Hematopoietic multipotent progenitor cell treated with erythropoietin and hydrocortisone succinate and interleukin-3 and kit ligand, for 15 days (in vitro differentiated cells): ENCODE measurements at places on chromosomes 2 and 18.

GRCh38 chr2:152344579-152345195 lies 9.7 kb downstream of the FMNL2 start:
- DNase-seq, result no peak

GRCh38 chr2:164281896-164282295 lies 339.4 kb downstream of the GRB14 start:
- no peak for DNase-seq

DNA sequence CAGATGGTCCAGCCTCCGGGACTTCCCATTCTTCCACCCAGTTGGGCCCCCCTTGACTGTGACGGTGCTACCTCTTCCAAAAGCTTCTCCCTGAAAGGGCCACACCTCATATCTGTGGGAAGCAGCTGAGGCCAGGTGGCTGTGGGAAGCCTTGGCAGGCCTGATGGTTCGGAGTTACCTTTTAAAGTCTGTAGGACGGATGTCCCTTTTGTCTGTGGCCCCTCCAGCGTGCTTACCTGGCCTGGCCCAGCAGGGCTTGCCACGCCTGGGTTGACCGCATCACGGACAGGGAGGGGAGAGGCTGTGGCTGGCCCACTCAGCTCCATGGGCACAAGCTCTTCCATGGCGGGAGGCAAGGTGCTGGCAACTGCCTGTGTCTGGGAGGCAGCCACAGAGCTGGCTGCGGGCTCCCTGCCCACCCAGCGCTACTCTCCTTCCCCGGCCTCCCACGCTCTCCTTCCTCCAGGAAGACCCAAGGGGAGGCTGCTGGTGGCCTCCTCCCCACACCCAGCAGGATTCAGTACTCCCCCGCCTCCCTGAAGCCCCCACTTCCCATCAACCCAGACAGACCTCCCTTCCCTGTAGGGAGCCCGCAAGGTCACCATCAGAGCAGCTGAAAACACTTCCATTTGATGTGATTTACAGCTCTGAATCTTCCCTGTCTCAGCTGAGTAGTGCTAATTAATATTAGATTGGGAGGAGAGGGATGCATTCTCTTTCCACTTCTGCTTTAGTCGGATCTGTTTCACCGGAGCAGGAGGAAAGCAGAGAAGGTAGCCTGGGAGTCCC lies 52.8 kb downstream of the EDAR start:
- no peak for DNase-seq

GRCh38 chr2:32838949-32839348 lies 107.8 kb upstream of the LTBP1 start:
- no peak for DNase-seq

DNA sequence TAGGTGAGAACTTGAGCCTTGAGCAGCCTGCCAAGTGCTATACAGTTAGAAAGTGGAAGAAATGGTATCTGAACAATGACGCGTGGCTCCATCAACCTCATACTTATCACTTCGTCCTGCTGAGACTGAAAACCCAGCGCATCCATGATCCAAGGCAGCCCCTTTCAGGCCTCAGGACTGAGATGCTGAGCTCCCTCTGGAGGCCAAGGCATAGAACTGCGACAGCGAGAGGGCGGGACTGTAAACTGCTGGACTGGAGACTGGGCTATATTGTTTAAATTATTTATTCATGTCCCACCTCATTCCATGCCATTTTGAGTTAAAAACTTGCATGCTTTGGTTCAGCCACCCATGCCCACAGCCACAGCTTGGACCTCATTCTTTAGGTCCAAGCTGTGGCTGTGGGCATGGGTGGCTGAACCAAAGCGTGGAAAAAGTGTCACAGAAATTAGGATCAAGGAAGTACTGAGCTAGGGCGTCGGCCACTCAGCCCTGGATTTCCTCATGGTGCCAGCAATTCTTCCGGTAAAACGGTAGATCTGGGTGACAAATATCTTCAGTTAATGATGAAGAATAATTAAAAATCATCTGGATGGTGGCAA lies 195.5 kb downstream of the L3MBTL4 start:
- peak; percentile 3 for DNase-seq

DNA sequence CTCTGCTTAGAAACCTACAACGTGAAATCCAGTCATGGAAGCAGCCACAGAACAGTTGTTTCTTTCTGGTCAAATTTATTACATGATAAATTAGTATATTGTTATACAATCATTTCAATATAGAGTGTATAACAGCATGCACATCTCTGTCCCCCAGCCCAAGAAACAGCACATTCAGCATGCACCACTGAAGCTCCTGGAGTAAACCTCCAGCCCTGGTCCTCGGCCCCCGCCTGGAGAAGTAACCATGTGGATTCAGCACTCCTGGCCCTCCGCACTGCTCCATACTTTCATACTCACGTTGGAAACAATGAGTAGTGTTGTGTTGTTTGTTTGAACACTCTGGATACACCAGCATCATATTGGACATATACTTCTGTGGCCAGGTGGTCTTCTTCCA lies 15.3 kb upstream of the ID2 start:
- DNase-seq, result no peak

- no peak for DNase-seq
Measured at GRCh38 chr2:173048522-173048896, 27.1 kb upstream of the MAP3K20 start.

- no peak for DNase-seq
Measured at GRCh38 chr2:35408320-35408719, 947.3 kb upstream of the CRIM1 start.

- no peak for DNase-seq
Measured at GRCh38 chr18:77918730-77919129, 669.1 kb downstream of the GALR1 start.

- DNase-seq, result no peak
Measured at GRCh38 chr2:171602352-171602751, 80.1 kb downstream of the CYBRD1 start.

- DNase-seq, result no peak
Measured at GRCh38 chr18:75049455-75049789, 159.5 kb downstream of the PTGR3 start.

DNA sequence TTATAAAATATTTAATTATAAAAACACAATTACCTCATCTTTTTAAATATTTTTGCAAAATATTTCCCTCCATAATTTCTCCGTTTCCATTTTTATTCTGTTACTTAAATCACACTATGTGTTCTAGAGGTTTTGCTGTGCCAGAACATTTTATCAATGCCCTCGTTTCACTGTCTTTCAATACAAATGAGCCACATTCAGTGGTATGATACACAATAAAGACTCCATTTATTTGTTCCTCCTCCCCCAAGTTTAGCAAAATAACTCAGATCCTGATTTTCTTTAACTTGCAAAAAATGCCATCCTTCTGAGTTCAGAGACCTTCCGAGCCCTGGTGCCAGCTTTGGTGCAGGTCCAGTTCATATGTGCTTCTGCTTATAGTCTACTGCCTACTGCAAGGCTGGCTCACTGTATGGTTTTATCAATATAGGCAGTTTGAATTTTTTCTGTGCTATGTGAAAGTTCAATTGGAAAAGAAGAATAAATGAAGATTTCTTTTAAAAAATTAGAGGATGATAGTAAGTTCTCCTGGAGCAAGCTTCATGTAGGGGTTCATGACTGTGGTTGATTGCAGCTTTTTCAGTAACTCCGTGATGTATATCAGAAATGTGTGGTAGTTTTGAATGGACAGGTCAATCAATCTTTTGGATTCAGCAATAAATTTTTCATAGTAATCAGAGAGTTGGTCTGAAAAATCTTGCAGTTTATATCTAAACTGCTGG lies 42.5 kb downstream of the APOB start:
- DNase-seq, result no peak

- no peak for DNase-seq
Measured at GRCh38 chr2:166088634-166089033, 39.2 kb downstream of the SCN1A start.

GRCh38 chr2:118844261-118845004 lies 3.0 kb downstream of the EN1 start:
- no peak for DNase-seq

GRCh38 chr2:140011287-140011686 lies 1231.1 kb upstream of the NXPH2 start:
- no peak for DNase-seq

DNA sequence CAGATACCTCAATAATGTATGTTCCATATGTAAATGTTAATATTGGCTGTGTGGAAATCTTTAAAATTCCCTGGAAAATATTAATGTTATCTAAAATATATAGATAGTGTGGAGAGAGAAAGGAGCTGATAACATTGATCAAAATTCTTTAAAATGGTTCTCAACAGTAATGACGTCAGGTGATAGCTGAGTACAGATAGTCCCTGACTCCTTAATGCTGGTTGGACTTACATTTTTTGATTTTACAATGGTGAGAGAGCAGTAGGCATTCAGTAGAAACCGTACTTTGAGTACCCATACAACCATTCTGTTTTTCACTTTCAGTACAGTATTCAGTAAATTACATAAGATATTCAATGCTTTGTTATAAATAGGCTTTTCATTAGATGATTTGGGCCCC lies 146.6 kb downstream of the GALNT3 start:
- no peak for DNase-seq
